C1 segment of cervical spinal cord (tissue), 14 donors: ENCODE measurements at places on chromosomes 4 and X.

DNA sequence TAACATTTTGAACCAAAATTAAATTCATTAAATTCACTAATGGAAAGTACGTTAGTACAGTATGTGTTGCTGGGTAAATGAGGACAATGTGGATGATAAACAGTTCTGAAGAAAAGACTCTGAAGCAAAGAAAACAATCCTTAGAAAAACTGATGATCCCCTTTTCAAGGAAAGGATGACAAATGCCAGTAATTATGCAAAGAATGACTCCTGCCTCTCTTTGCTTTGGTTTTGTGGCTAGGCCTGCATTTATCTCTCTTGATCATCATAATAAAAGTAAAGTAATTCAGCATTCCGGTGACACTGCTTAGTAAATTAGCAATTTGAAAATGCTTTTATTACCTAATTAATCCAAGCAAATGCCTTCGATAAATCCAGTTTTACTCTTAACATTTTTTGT, 652.2 kb upstream of the DIPK2B start:
- no peak for DNase-seq

GRCh38 chr4:141609243-141609642, 27.1 kb upstream of the IL15 start:
- DNase-seq, result no peak

DNA sequence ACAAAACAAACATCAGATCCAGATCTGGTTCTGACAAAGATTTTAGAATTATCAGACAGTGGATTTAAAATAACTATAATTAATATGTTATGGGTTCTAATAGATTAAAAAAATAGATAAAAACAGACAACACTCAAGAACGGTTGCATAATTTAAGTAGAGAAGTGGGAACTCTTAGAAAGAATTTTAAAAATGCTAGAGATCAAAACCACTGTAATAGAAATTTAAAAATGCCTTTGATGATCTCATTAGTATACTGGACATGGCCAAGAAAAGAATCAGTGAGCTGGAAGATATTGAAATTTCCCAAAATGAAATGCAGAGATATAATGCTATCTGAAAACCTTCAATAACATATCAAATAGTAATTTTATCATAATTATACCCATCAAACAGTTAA, 28.3 kb upstream of the DYNLT3 start:
- no peak for DNase-seq

- DNase-seq, result no peak
Observed at GRCh38 chrX:105462186-105462585, 241.7 kb upstream of the TEX13A start.
